Activated naive CD8-positive, alpha-beta T cell treated with anti-CD3 and anti-CD28 coated beads for 36 hours (primary cell): ENCODE measurements at places on chromosomes 11 and 22.
A peak's percentile ranks its signal among the peaks of the same experiment; 100 is the strongest.

DNA sequence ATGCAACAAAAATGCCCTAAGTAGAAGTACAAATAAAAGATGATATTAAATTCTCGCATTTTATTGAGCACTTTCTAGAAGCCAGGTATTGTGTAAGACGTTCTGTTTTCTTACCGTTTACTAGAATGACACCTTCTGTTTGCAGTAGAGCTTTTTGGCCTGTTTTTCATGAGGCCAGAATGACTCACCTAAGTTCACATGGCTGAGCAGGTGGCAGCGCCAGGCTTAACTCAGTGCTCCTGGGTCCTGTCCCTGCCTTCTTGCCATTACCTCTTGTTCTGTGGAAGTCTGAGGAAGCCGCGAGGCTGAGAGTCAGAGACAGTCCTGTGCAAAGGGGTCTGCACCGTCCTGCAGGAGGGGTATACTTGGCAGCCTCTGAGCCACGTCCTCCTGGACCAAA, 113.8 kb downstream of the ATXN10 start:
- H3K4me1 ChIP-seq, result peaks cover 7% of the 10 kb centered on the region
- H3K4me3 ChIP-seq, result no peak overlapping the region
- H3K36me3 ChIP-seq, result peaks cover 13% of the 10 kb centered on the region
- no peak for DNase-seq
- no peak overlapping the region for H3K27ac ChIP-seq
- H3K27me3 ChIP-seq, result no peaks in the 10 kb centered on the region

GRCh38 chr11:126432525-126432924, 77.0 kb downstream of the ST3GAL4 start:
- no peaks in the 10 kb centered on the region for H3K27me3 ChIP-seq
- no peak overlapping the region for H3K27ac ChIP-seq
- DNase-seq, result no peak
- H3K4me3 ChIP-seq, result no peak overlapping the region
- H3K36me3 ChIP-seq, result no peaks in the 10 kb centered on the region

- no peak overlapping the region for H3K4me3 ChIP-seq
- DNase-seq, result no peak
- H3K4me1 ChIP-seq, result peaks cover 2% of the 10 kb centered on the region
- no peaks in the 10 kb centered on the region for H3K27me3 ChIP-seq
- H3K36me3 ChIP-seq, result no peaks in the 10 kb centered on the region
- no peak overlapping the region for H3K27ac ChIP-seq
Measured at GRCh38 chr11:109853156-109853776, 239.9 kb upstream of the ZC3H12C start.

- no peaks in the 10 kb centered on the region for H3K27me3 ChIP-seq
- H3K27ac ChIP-seq, result no peak overlapping the region
- H3K4me3 ChIP-seq, result no peak overlapping the region
- peaks cover 2% of the 10 kb centered on the region for H3K4me1 ChIP-seq
Measured at GRCh38 chr22:40753114-40753513, 66.0 kb downstream of the SLC25A17 start.

GRCh38 chr11:83054001-83054400, 17.7 kb downstream of the RAB30 start:
- peaks cover 43% of the 10 kb centered on the region for H3K36me3 ChIP-seq
- DNase-seq, result no peak
- H3K4me3 ChIP-seq, result no peak overlapping the region
- H3K27ac ChIP-seq, result no peak overlapping the region
- H3K4me1 ChIP-seq, result peaks cover 52% of the 10 kb centered on the region

GRCh38 chr22:42289671-42290541, 19.5 kb upstream of the TCF20 start:
- H3K4me1 ChIP-seq, result peaks cover 23% of the 10 kb centered on the region
- no peaks in the 10 kb centered on the region for H3K36me3 ChIP-seq
- no peaks in the 10 kb centered on the region for H3K27me3 ChIP-seq

DNA sequence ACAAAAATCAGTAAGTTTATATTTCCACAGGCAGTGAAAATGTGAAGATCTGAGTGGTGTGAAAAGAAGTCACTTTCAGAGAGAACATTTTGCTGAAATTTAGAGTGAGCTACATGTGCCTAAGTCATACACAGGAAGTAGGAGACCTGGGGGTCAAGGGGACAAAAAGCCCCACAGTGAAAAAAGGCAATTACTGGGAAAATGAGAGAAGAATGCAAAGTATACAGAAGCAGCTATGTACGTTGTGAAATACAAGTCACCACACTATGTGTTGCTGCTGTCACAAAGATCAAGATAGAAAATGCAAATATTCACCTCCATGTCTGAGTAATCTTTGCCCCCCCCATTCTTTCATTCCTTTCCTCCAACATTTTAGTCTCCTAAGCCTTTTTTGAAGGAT, 21.6 kb upstream of the SESN3 start:
- H3K27ac ChIP-seq, result no peak overlapping the region
- no peak for DNase-seq
- H3K4me1 ChIP-seq, result peaks cover 40% of the 10 kb centered on the region
- no peak overlapping the region for H3K4me3 ChIP-seq
- no peaks in the 10 kb centered on the region for H3K36me3 ChIP-seq

DNA sequence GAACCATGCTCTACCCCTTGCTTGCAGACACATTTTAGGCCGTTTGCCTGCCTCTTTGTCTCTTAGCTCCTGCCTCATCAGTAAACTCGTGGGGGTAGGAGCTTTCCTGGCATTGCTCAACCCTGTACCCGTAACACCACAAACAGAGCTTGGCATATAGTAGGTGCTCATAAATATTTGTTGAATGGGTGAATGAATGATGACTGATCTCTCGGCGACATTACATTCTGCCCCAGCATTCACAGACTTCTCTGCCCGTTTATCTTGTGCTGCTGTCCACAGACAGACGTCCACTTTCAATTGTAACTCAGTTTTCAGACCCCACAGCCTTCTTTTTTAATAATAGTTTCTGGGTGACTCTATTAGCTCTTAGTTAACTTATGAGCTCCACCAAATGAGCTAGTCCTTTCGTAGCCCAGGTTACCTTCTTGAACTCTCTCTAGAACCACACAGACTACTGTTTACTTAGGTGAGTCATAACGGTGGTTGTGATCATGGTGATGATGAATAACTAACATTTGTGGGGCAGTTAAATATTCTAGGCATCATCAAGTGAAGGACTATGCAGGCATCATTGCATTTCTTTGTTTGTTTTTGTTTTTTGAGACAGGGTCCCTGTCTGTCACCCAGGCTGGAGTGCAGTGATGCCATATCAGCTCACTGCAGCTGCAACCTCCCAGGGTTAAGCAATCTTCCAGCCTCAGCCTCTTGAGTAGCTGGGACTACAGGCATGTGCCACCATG, 188.4 kb downstream of the ADAMTS15 start:
- peaks cover 10% of the 10 kb centered on the region for H3K27me3 ChIP-seq
- no peaks in the 10 kb centered on the region for H3K4me1 ChIP-seq
- no peaks in the 10 kb centered on the region for H3K36me3 ChIP-seq
- H3K4me3 ChIP-seq, result no peak overlapping the region
- H3K27ac ChIP-seq, result no peak overlapping the region

GRCh38 chr11:9347100-9347499, 32.7 kb upstream of the TMEM41B start:
- H3K36me3 ChIP-seq, result no peaks in the 10 kb centered on the region
- DNase-seq, result no peak
- H3K27ac ChIP-seq, result no peak overlapping the region
- H3K4me1 ChIP-seq, result peaks cover 13% of the 10 kb centered on the region
- H3K4me3 ChIP-seq, result no peak overlapping the region

DNA sequence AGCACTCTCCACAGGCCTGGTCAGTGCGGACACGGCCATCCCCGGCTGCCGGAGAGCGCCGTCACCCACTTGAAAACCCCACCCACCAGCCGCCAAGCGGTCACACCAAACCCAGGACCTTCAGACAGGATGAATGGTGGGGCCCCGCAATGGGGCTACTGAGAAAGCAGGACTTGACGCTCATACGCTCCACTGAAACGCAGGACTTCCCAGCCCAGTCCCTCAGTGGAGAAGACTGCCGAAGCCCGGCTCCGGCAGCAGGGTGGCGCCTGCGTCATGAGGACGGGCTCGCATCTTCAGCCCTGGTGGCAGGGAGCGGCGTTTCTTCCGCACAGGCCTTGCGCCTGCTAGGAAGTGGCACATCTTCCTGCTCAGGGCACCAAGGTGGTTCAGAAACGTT, 15.3 kb upstream of the PHLDA2 start:
- peaks cover 47% of the 10 kb centered on the region for H3K4me1 ChIP-seq
- no peak for DNase-seq

DNA sequence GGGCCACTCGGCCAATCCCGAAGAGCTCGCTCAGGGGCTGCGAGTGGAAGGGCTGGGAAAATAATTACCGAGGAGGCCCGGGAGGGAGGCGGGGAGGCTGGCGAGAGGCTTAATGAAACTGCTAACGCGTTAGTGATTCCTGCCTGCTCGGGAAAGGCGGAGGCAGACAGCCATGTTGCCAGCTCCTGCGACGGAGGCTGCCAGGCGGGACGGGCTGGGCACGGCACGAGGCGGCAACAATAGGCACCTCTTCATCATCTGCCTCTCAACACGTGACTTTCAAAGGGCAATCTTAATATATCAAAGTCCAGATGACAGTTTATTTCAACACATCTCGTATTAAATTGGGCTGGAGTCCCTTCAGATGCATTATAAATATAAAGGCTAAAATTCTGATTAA, 68.0 kb upstream of the TCF20 start:
- H3K27me3 ChIP-seq, result no peaks in the 10 kb centered on the region
- no peak overlapping the region for H3K27ac ChIP-seq
- no peaks in the 10 kb centered on the region for H3K36me3 ChIP-seq
- DNase-seq, result no peak

GRCh38 chr11:21048626-21049025, 379.2 kb downstream of the NELL1 start:
- no peak for DNase-seq
- H3K27ac ChIP-seq, result no peak overlapping the region
- no peak overlapping the region for H3K4me3 ChIP-seq
- no peaks in the 10 kb centered on the region for H3K27me3 ChIP-seq
- no peaks in the 10 kb centered on the region for H3K4me1 ChIP-seq

DNA sequence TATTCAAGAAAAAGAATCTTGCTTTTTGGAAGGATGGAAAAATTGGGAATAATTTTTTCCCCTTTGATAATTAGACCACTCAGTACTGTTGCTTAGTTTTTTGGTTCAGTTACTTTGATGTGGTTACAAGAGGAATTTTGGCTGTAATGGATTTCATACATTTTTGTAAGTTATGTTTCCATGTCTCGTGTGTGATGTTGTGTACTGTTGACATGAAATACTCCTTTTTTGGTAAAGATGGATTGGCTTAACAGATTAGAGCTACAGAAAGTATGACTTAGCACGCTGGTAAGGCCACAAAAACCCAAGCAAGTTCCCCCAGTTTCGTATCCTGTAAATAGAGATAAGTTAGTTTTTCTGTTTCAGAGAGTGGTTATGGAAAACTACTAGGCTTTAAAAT, 11.9 kb downstream of the TBCEL start:
- H3K27ac ChIP-seq, result peak overlapping the region; percentile 38
- H3K4me1 ChIP-seq, result peaks cover 35% of the 10 kb centered on the region
- H3K27me3 ChIP-seq, result no peaks in the 10 kb centered on the region
- no peak overlapping the region for H3K4me3 ChIP-seq
- H3K36me3 ChIP-seq, result peaks cover 16% of the 10 kb centered on the region

DNA sequence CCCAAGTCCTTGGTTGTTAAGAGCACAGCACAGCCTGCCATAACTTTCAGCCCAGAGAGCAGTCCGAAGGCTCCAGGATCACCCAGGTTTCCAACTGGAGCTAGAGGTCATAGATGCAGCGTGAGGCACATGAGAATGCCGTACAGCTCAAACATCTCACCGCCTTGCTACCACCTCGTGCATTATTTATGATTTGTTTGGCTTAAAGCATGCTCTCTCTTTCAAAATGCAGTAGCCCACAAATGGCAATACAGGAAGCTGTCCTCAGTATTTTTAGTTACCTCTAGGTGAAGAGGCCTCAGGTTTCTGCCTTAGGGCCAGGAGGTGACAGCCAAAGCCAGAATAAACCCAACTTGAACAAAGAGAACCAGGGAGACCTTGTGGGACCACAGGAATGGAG, 14.4 kb downstream of the SCN3B start:
- H3K4me1 ChIP-seq, result no peaks in the 10 kb centered on the region
- no peak overlapping the region for H3K27ac ChIP-seq
- no peaks in the 10 kb centered on the region for H3K36me3 ChIP-seq
- H3K4me3 ChIP-seq, result no peak overlapping the region
- peaks cover 20% of the 10 kb centered on the region for H3K27me3 ChIP-seq

DNA sequence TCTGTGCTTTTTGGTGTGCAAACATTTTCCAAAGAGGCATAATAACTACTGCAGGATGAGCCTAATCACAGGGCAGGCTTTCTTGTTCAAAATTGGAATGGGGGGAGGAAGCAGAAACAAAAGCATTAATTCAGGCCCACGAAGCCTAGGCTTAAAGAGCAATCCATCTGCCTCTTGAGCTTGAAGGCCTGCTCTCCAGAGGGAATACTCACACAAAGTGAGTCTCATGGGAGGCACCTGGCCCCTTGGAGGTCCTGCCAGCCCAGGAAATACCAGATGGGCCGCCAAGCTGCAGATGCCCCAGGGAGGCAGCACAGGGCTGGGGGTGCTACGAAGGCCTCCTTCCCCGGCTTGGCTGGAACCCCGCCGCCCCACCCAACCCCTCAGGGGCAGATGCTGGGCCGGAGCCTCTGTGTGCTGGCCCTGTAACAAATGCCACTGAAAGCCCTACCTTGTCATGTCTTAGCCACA, 39.3 kb upstream of the COMT start:
- H3K4me3 ChIP-seq, result no peak overlapping the region
- no peak overlapping the region for H3K27ac ChIP-seq
- DNase-seq, result no peak
- H3K27me3 ChIP-seq, result no peaks in the 10 kb centered on the region
- H3K36me3 ChIP-seq, result no peaks in the 10 kb centered on the region

GRCh38 chr11:83191986-83192385, 1.5 kb upstream of the ANKRD42 start:
- peaks cover 27% of the 10 kb centered on the region for H3K4me1 ChIP-seq
- H3K4me3 ChIP-seq, result peak overlapping the region; percentile 98
- DNase-seq, result no peak
- H3K36me3 ChIP-seq, result peaks cover 17% of the 10 kb centered on the region

- no peak overlapping the region for H3K4me3 ChIP-seq
- no peak overlapping the region for H3K27ac ChIP-seq
- peaks cover 23% of the 10 kb centered on the region for H3K36me3 ChIP-seq
- DNase-seq, result no peak
- H3K27me3 ChIP-seq, result no peaks in the 10 kb centered on the region
Measured at GRCh38 chr11:7654195-7654705, 19.1 kb downstream of the CYB5R2 start.
